Islet precursor cell (in vitro differentiated cells): ENCODE measurements at places on chromosomes 2 and 18.
A peak's percentile ranks its signal among the peaks of the same experiment; 100 is the strongest.

GRCh38 chr2:11560806-11561205 is 27.0 kb downstream of the GREB1 start:
- no peak for DNase-seq

GRCh38 chr2:10370895-10371294 is 68.2 kb downstream of the HPCAL1 start:
- no peak for DNase-seq

GRCh38 chr2:229429589-229429988 is 158.5 kb upstream of the PID1 start:
- no peak for DNase-seq

- no peak for DNase-seq
These were observed 186.9 kb downstream of the TWIST2 start for GRCh38 chr2:239034561-239035341.

- no peak for DNase-seq
These were observed 104.4 kb downstream of the DOCK10 start for GRCh38 chr2:224937887-224938286.

DNA sequence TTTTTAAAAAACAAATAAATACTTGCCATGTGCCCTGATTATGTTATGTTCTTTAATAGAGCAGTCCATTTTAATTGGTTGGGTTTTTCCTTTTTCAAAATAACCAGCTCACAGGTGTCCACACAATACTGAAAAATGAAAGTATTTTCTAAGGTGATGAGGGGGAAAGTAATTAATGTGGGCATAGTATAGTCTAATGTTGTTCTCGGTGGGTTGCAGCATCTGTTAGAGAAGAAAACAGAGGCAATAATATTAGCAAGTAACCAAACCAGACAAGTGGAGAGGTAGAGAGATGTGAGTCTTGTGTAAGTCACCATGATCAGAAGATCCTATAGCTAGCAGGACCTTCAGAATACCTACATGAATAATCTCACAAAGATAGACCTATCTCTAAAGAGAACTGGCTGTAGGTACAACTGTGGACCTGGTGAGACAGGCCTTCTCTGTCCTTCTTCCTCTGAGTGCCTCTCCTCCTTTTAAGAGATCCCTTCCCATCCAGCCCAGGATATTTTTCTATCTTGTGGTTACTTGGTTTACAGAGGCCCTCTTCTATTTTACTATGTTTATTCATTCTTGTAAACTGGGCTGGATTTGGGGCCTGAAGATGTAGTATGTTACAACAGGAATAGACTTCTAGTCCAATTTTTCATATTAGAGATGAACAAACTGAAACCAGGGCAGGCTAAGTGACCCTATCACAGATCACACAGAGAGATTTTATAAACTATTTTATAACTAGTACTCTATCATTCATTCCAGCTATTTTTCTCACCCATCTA is 67.1 kb upstream of the MSTN start:
- no peak for DNase-seq

GRCh38 chr2:10900216-10901109 is 11.3 kb upstream of the KCNF1 start:
- DNase-seq: no peak

- no peak for DNase-seq
These were observed 32.7 kb downstream of the TNP1 start for GRCh38 chr2:216827073-216827720.

DNA sequence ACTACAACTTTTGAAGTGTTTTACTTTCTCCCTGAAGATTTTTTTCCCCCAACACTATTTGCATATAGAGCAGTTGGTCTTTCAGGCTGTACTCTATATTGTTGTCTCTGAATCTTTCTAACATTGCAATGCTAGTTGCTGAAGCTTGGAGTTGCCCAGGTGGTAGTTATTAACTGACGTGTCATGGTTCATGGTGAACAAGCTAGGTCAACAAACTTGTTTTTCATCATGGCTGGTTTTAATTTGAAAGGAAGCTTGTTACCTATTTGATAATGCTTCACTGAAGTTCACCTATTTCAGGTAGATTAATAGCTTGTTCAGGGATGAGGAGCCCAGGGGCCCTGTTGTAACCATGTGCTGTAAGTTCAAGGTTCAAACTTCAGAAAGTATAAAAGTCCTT is 158.8 kb upstream of the ZEB2 start:
- DNase-seq: no peak

DNA sequence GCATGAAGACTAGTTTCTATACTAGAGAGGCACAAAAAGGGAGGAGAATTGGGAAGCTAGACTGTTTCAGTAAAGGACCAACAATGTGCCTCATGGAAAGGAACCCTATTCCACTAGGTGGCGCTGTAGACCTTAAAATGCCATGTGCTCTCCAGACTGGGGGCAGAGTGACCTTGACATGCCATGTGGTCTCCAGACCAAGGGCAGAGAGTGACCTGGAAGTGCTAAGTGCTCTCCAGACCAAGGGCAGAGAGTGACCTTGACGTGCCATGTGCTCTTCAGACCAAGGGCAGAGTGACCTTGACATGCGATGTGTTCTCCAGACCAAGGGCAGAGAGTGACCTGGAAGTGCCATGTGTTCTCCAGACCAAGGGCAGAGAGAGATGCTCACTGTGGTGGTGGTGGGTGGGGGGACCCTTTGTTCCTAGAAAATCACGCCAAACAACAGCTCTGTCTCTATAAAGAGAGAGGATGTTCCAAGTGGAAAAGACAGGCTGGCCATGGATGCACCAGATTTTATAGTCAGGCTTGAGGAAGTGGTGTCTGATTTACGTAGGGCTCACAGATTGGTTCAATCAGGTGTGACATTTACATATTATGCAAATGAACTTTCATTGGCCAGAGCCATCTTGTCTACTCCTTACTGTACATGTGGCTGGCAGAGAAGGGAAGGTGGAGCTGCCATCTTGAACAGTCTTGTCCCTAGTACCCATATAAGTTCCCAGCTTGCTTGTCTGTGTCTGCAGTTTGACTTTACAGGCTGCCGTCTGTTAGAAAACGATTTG is 344.0 kb upstream of the DDX18 start:
- peak; percentile 65 for DNase-seq

GRCh38 chr18:13366962-13367892 is 148.7 kb downstream of the LDLRAD4 start:
- peak; percentile 43 for DNase-seq

DNA sequence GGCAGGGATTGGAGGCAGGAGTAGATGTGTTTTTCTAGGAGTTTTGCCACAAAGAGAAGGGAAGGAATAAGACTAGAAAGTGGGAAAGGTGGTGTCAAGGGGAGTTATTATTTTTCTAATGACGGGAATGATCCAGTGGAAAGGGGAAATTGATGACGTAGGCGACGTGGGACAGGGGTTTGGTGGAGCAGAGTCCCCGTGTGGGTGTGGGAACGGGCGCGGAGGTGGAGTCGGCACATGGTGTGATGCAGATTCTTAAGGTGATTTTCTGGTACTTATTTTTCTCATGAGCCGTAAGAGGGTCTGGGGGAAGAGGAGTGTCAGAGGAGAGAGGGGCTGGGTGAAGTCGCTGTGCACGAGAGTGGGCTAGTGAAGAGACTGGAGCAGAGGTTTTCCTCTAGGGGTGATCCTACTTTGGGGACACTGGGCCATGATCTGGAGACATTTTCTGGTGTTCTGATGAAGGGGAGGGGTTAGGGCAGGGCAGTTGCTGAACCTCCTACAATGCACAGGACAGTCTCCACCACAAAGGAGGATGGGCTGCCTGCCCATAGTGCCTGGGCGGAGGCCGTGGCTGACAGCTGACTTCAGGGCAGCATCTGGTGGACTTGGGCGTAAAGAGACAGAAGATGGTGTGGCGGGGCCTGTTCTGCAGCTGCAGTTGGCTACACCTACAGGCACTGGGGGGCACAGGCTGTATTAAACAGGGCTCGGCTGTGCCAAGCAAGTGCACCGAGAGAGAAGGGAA is 30.0 kb downstream of the TRAF3IP1 start:
- no peak for DNase-seq

DNA sequence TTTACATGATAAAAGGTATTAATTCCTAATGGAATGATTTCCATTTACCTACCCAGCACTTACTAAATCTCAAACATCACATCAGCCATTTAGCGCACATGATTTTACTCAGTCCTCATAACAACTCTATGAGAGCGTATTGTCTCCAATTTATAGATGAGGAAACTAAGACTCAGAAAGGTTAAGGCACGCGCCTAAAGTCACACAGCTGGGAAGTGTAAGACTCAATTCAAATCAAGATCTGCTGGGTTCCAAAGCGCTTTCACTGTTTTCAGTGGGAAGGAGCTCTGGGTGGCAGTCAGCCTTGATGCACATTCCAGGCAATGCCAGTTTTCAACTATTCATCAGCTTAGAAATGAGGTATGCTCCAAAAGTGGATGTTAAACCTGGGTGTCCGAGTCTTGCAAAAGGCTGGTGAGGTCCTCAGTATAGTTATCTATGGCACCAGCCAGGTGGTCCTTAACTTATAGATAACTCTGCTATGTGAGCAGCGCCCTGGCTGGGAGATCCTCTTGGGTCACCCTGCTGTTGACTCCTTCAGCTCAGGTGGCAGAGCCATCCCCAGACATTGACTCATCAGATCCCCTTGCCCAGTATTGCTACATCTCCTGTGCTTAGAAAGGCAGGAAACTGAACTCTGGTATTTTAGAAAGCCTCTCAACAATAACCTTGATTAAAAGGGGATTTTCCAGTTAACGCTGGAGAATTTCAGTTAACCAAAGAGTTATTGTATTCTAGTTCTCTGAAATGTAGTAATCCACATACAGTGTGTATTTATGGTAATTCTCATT is 47.1 kb downstream of the SLC4A1AP start:
- no peak for DNase-seq

DNA sequence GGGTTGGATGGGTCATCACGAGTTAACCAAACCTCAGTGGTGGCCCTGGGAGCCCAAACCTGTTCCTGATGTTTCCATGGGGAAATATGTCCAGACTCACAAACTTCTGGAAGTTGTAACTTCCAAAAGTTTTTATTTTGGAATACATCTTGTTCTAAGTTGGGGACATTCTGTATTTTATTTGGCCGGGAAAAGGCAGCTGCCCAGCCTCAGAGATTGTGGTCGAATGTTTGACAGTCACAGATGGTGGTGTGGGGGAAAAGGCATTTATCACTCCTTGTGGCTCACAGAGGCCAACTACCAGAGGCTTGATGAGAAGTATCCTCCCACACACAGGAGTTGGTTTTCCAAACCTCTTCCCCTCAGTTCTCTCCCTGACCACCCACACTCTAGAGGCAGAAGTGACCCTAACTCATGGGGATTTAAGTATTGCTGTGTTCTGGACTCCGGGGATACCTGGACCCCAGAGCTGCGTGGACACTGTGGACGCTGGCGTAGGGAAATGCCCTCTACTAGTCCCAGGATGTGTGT is 124.7 kb upstream of the PPP1CB start:
- DNase-seq: no peak

DNA sequence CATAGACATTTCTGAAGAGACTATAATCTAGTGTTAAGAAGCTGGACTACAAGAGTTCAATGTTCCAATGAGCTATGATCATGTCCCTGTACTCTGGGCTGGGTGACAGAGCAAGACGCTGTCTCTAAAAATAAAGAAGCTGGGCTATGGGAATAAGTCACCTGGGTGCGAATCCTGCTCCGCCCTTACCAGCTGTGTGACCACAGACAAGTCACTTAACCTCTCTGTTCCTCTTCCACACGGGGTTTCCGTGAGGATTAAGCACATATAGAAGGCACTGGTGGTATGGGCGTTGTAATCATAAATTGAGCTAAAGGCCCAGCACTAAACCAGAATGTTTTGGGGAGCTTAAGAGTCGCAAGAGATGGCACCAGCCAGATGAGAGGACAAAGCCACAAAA is 178.5 kb downstream of the HAUS1 start:
- DNase-seq: no peak

GRCh38 chr2:44778671-44779476 is 162.6 kb upstream of the SIX3 start:
- peak; percentile 25 for DNase-seq

DNA sequence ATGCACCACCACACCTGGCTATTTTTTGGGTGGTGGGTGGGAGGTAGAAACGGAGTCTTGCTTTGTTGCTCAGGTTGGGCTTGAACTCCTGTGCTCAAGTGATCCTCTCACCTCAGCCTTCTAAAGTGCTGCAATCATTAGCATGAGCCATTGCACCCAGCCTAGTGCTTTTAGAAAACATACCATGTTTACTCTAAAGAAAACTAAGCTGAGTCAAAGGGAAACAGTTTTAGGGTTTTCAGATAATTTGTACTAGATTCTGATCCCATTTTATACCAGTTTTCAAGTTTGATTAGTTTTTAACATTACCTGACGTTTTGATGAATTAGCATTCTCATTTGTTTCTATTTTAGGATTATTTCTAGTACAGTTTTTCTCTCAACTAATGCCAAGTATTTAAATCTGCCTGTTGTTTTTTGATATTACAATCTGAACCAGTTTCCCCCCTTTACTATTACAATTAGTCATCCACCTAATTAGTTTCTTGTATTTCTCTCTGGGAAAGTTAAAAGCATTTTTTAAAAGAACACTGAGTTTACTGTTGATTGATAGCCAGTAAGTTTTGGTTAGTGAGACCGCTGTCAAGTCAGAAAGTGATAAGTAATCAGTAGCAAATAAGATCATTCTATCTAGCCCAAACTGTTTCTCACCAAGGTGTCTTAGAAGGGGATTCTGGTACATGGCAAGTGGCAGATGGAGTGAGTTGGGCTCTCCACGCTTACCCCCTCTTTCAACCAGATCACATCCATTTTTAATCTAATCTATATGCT is 24.2 kb upstream of the TBR1 start:
- no peak for DNase-seq

DNA sequence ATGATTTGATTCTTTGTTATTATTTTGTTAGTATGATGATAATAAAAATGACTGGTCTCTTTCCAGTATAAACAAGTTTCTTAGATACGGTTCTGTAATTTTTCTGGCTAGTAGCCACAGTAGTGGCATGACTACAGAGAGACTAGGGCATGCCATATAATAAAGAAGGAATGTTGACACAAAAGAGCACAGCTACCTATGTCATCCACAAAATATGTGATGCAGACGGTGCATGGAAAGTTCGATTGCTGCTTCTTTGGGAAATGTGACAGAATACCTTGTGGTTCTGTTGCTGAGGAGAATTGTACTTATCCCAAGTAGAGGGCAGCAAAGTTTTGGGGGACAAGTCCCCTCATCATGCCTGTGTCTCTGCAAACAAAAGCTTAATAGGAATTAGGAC is 26.1 kb upstream of the SETBP1 start:
- DNase-seq: peak; percentile 56

DNA sequence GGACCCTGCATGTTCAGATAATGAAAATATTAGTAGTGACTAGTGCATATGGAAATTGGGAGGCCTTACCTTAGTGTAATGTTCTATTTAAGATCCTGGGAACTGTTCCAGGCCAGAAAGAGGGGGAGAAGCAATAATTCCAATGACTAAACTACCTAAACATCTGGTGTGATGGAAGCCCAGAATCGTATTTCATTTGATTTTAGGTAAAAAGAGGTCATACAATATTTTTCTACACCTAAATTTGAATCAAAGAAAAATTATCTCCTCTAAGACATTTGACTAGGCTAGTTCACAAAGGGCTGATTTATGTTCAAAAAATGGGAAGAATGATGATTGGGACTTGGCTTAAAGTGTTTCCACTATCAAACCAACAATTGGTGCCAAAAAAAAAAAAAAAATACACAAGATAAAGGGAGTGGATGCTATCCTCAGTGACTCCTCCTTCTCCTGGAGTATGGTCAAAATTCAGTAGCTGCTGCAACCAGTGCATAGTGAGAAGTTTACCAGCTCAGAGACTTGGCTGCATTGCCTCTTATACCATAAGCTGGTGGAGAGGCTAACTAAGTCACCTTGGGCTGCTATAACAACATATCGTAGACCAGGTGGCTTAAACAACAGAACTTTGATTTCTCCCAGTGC is 1038.3 kb upstream of the ACVR2A start:
- no peak for DNase-seq
